ENCODE measurements at places on chromosomes 7 and 10.
A peak's percentile ranks its signal among the peaks of the same experiment; 100 is the strongest.

GRCh38 chr7:72283309-72283708, 128.8 kb downstream of the CALN1 start:
- DNase-seq, result no peak

GRCh38 chr10:45008524-45009161, 7.9 kb downstream of the ZNF22 start:
- DNase-seq, result peak; percentile 81

DNA sequence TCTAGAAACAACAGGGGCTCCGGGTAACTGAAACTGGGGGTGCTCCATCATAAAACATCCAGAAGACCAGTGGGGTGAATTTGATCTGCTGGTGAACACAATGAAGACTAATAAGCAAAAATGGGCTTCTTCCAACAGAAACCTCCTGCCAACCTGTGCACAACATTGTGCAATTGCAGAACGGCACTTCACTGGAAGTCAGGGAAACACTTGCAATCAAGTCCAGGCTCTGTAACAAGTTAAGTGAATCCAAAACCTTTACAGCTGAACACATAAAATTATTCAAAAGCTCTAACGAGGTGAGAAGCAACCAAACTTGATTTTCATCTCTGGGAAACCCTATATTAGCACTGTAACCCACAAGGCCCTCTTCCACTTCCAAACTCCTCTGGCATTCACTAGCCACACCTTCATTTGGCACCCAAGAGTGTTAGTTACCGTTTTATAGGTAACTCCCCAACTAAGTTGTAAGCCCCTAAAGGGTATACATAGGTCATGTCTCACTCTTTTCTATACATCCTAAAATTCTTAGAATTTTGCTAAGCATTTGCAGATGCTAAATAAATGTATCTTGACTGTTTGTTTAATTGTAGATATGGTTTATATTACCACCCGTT, 22.0 kb downstream of the IMMP2L start:
- no peak for DNase-seq

- DNase-seq, result no peak
Observed at GRCh38 chr7:116493449-116493848, 6.1 kb upstream of the CAV2 start.

All from activated CD4-positive, alpha-beta T cell treated with anti-CD3 and anti-CD28 coated beads, Interleukin-2, amount 10 ng/mL, durations not matched to agents 24 days and 14 days (primary cell).